ENCODE measurements at places on chromosomes 6 and 20.

- DNase-seq: no peak
Observed at GRCh38 chr6:125254321-125254720, 47.4 kb downstream of the HDDC2 start.

- DNase-seq: no peak
Observed at GRCh38 chr6:32665661-32666060, 796 bp downstream of the HLA-DQB1 start.

DNA sequence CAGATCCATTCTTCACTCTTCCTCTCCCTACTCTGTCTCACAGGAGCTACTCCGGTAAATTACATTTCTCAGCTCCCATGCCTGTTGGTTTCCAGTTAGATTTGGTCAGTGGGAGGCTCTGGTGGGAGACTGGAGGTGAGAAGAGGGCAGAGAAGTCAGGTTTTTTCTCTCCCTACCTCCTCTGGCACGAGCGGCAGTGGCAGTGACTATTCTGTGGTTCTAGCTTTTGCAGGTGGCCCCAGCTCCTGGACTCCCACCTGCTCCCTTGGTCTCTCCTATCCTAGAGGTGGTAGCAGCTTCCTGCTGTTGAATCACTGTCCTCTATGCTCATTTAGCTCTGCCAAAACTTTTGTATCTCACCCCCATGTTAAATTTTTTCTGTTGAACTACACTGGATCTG, 17.9 kb downstream of the TLDC2 start:
- no peak for DNase-seq

DNA sequence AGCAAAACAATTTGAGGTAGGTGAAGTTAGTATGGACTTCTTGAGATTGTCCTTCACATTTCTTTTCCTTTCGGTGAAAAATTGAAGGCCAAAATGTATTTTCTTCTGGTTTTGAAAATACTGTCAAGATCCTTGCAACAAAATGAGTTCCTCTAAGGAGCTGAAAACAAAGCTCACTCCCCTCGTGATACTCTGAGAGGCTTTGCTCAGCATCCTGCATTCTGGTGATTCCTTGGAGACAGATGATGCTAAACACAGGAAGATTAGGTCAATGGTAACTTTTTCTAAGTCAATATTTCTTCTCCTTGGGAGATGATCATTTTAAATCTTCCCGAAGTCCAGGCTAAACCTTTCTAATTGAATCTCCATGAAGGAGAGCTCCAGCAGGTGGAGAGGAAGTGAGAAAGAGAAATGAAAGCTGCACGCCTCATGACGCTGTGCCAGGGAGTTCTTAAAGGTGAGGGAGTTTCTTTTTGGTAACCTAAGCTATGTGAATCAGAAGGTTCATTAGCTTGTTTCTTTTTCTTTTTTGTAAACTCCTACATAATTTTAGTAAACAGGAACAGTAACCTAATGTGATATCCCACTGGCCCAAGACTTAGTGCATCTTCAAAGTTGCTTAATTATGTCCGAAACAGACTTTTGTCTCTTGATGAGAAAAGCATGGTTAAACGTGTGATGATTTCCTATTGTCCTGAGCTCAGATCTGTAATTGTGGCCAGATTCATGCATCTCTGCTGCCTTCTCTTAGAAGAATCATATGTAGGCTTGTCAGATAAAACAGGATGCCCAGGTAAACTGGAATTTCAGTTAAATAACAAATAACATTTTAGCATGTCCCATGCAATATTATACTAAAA, 15.0 kb downstream of the ESR1 start:
- no peak for DNase-seq

- DNase-seq: no peak
Observed at GRCh38 chr20:21147593-21147992, 21.7 kb downstream of the KIZ start.

DNA sequence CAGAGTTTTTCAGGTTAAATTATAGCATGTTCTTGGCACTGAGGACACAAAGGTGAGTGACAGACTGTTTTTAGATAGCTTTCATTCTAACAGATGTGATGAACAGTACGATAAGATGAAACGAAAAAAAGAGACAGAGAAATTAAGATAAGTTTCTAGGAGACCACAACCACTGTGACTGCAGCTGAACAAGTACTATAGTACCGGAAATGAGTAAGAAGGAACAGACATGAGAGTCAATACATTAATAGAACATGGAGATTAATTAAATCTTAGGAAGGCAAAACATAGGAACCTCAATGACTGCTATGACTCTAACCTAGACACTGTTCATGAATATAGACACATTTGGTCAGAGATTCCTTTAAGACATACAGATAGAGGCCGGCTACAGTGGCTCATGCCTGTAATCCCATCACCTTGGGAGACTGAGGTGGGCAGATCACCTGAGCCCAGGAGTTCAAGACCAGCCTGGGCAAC, 40.2 kb downstream of the HBS1L start:
- no peak for DNase-seq
